ENCODE measurements at places on chromosomes 4 and X. TPM values are rescaled to one million over a fixed set of nuclear protein-coding genes. Genes with fewer than 3 reads are reported as not detected.

The CFAP47 gene
- 0.22 TPM for total RNA-seq

- no peaks in the 10 kb centered on the region for H3K27me3 ChIP-seq
- H3K4me1 ChIP-seq, result peaks cover 28% of the 10 kb centered on the region
- no peak for DNase-seq
- no peak overlapping the region for H3K4me3 ChIP-seq
These were observed 262.7 kb upstream of the ETNPPL start for GRCh38 chr4:109025471-109026076.

The EMCN gene
- not detected for total RNA-seq

- no peak overlapping the region for H3K27ac ChIP-seq
- no peak overlapping the region for H3K4me3 ChIP-seq
- no peak for DNase-seq
- no peaks in the 10 kb centered on the region for H3K4me1 ChIP-seq
These were observed 188.2 kb downstream of the ARAP2 start for GRCh38 chr4:36056136-36056535.

The F11 gene
- total RNA-seq, result not detected

The GYPE gene
- 36.0 TPM for total RNA-seq

DNA sequence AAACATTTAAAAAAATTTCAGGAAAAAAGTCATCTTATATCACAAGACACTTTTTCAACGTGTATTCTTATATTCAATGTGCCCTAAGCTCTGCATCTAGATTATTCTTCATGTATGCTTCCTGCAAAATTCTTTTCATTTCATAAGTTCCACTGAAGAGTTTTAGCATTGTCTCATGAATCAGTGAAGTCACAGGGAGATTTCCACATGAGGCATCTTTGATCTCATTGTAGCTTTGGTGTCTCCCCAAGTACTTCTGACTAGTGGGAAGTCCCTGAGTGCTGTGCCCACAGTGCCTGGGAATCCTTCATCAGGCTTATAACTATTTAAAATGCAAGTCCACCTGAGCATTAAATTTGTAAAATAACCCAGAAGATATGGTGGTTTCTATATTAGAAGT lies 123.8 kb downstream of the MAD2L1 start:
- no peaks in the 10 kb centered on the region for H3K27me3 ChIP-seq
- no peak for DNase-seq
- H3K4me1 ChIP-seq, result no peaks in the 10 kb centered on the region
- no peaks in the 10 kb centered on the region for H3K36me3 ChIP-seq

- no peak overlapping the region for H3K4me3 ChIP-seq
- no peaks in the 10 kb centered on the region for H3K27me3 ChIP-seq
- no peaks in the 10 kb centered on the region for H3K4me1 ChIP-seq
- no peaks in the 10 kb centered on the region for H3K36me3 ChIP-seq
These were observed 287.1 kb downstream of the ANK2 start for GRCh38 chr4:113336556-113336955.

The CYTL1 gene
- total RNA-seq, result not detected

DNA sequence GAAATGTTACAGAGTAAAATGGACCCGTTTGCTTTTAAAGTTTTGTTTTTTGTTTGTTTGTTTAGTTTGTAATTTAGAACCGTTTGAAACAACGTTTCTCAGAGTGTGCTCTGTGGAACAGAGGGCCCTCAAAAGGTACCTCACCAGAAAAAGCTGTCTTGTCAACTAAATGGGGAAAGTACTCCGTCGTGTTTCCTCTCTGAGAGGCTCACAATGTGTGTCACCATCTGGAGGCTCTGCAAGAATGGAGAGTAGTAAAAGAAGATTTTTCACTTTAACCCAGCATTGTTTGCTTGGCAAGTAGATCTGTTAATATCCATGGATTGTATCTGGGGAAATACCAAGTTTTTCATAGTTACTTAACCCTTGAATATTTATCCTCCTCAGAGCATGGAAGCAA lies 1.5 kb upstream of the ENPEP start:
- H3K4me1 ChIP-seq, result no peaks in the 10 kb centered on the region
- H3K4me3 ChIP-seq, result no peak overlapping the region
- no peak overlapping the region for H3K27ac ChIP-seq
- DNase-seq, result no peak

The TRIM61 gene
- total RNA-seq, result 0.87 TPM

- H3K4me3 ChIP-seq, result no peak overlapping the region
These were observed 1415.6 kb upstream of the PCDH7 start for GRCh38 chr4:29304595-29304994.

DNA sequence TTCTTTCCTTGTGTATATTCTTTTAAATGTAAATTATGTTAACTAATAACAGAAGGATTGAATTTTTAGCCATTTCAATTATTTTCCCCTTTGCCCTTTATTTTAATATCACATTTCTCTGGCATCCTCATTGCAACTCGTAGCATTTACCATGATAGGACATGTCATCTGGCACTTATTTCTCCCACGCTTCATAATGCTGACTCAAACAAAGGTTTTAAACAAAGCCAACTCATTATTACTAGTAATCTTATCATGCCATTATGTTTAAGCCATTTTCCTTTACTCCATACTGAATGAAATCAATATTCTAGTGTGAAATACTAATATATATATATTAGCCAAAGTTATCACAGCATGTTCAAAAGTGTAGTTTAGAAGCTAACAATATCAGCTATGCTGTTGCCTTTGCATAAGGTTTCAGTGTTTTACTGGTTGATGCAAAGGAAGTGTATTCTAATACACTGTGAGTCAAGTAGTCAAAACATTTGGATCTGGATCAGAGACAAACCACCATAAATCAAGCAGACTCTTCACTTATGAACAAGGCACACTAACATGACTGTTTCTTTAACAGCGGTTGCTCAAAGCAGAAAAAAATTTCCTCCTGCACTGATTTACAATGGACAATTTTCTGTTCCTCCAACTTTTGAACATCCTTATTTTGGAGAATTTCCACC lies 281.6 kb downstream of the SLC7A11 start:
- no peak for DNase-seq
- no peak overlapping the region for H3K27ac ChIP-seq
- no peak overlapping the region for H3K4me3 ChIP-seq

The SNCA gene
- total RNA-seq, result 2.4 TPM

The CFAP99 gene
- total RNA-seq, result 0.18 TPM

The EGF gene
- total RNA-seq, result 1.2 TPM

GRCh38 chr4:152815078-152815477 lies 35.3 kb downstream of the ARFIP1 start:
- no peak overlapping the region for H3K4me3 ChIP-seq
- H3K27ac ChIP-seq, result no peak overlapping the region
- no peak for DNase-seq
- no peaks in the 10 kb centered on the region for H3K27me3 ChIP-seq
- no peaks in the 10 kb centered on the region for H3K4me1 ChIP-seq
- no peaks in the 10 kb centered on the region for H3K36me3 ChIP-seq

- H3K4me1 ChIP-seq, result no peaks in the 10 kb centered on the region
- H3K27me3 ChIP-seq, result no peaks in the 10 kb centered on the region
- H3K4me3 ChIP-seq, result no peak overlapping the region
- DNase-seq, result no peak
- H3K36me3 ChIP-seq, result no peaks in the 10 kb centered on the region
These were observed 50.3 kb downstream of the FTHL17 start for GRCh38 chrX:31021537-31021936.

- peak; percentile 87 for DNase-seq
- H3K27ac ChIP-seq, result no peak overlapping the region
- H3K4me1 ChIP-seq, result peaks cover 16% of the 10 kb centered on the region
- no peaks in the 10 kb centered on the region for H3K36me3 ChIP-seq
- H3K4me3 ChIP-seq, result no peak overlapping the region
These were observed 15.6 kb upstream of the BBS12 start for GRCh38 chr4:122716825-122717448.

GRCh38 chr4:102624505-102624904 lies 123.3 kb downstream of the NFKB1 start:
- no peak for DNase-seq
- H3K27me3 ChIP-seq, result no peaks in the 10 kb centered on the region
- no peak overlapping the region for H3K4me3 ChIP-seq
- no peaks in the 10 kb centered on the region for H3K4me1 ChIP-seq
- H3K27ac ChIP-seq, result no peak overlapping the region

GRCh38 chrX:100593126-100593525 lies 8.4 kb downstream of the TNMD start:
- no peaks in the 10 kb centered on the region for H3K36me3 ChIP-seq
- no peak overlapping the region for H3K27ac ChIP-seq
- H3K4me1 ChIP-seq, result no peaks in the 10 kb centered on the region
- H3K4me3 ChIP-seq, result no peak overlapping the region

- H3K27ac ChIP-seq, result no peak overlapping the region
- H3K27me3 ChIP-seq, result no peaks in the 10 kb centered on the region
- no peak overlapping the region for H3K4me3 ChIP-seq
These were observed 139.7 kb downstream of the RBM47 start for GRCh38 chr4:40489961-40490360.

DNA sequence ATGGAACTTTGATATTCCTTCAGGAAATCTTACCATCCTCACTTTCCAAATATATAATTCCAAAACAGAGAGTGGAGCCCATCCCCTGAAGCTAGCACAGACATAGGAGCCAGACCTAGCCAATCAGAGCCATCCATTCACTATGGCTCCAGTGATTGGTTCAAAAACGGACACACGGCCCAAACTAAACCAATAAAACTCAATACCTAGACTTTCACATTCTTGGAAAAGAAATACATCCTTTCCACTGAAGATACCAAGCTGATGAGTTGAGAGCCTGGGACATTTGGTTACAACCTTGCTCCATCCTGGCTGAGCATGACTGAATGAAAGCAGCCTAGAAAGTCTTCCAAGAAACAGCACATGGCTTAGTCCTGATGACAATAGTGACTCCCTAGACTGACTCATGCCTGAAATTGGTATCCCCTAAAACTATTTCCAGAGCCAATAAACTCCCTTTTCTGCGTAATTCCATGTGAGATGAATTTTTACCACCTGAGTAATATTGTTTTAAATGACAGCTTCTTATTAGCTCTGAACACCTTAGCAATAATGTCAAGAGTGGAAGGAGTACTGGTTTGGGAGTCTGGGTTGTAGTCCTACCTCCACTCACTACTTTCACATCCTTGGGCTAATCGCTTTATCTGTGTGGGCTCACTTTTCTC lies 189.6 kb upstream of the LNX1 start:
- no peaks in the 10 kb centered on the region for H3K4me1 ChIP-seq
- H3K4me3 ChIP-seq, result no peak overlapping the region
- H3K27me3 ChIP-seq, result no peaks in the 10 kb centered on the region
- no peaks in the 10 kb centered on the region for H3K36me3 ChIP-seq
- DNase-seq, result no peak

All from K562 (cell line).